ENCODE measurements at places on chromosomes 2 and 18.

DNA sequence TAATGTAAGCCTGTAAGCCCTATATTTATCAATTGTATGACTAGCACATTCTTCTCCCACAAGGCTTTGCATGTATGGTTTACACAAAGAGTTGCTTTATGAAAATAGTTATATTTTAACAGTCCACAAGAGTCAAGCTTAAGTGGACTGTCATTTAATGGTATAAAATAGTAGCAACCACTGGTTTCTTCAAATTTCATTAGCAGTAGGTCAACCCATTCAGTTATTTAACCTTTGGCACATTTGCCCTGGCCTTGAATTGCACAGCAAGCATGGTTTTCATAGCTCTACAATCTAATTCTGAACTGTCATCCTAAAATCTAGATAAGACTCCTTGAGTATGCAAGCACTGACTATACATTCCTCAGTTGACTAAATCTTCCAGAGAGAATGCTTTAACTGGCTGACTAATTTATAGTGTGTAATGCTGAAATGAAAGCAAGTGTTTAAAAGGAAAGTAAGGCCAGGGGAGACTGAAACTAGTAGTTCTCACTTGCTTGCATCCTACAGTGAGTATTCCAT is 1.8 kb downstream of the DPP4 start:
- no peak for DNase-seq

DNA sequence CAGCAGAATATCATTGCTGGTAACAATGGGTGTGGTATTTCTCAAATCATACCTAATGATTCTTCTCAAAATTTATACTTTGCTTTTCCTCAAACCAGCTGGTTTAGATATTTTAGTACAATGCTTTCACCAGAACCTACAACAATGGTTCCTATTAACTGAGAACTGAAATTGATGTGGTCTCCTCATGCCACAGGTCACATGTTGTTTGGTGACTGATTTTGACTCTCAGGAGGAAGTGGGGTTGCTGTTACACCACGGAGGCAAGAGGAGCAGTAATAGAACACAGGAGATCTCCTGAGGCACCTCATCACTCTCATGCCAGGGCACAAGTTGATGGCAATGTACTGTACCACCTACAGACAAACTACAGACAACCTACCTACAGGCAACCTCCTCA is 3.0 kb upstream of the CEP68 start:
- DNase-seq, result no peak

DNA sequence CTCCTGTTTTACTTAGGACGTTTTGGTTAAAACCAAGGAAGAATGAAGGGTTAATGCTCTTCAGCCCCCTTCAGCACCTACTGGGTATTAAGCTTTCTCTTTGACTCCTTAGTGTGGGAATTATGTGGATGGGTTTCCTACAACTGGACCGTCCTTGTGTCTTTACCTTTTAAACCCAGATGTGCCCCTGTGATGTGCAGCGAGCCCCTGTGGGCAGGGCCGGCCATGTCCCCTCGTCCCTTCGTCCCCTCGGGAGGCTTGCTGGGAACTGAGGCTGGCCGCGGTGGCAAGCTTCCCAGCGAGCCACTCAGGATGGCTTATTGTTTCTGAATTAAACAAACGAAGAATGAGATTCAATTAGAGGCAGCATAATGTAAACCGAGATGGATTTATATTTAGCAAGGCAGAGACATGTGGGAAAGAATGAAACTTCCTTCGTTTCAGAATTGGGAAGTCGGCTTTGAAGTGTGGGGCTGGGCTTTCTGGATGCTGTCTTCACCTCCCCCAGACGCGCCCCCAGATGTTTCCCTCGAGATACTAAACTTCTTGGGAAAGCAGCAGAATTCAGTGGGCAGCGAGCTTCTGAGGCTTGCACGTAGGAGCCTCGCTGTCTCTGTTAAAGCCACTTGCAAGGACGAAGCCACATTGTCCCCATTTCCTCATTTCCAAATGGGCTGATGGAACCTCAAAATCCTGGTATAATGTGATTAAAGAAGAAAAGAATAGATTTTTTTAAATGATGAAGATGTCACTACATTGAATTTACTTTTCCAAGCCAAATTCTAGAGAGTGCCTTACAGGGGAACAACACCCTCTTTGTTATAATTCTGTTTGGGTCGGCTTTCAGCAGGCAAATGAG is 146.0 kb downstream of the VAPA start:
- DNase-seq, result peak; percentile 48

DNA sequence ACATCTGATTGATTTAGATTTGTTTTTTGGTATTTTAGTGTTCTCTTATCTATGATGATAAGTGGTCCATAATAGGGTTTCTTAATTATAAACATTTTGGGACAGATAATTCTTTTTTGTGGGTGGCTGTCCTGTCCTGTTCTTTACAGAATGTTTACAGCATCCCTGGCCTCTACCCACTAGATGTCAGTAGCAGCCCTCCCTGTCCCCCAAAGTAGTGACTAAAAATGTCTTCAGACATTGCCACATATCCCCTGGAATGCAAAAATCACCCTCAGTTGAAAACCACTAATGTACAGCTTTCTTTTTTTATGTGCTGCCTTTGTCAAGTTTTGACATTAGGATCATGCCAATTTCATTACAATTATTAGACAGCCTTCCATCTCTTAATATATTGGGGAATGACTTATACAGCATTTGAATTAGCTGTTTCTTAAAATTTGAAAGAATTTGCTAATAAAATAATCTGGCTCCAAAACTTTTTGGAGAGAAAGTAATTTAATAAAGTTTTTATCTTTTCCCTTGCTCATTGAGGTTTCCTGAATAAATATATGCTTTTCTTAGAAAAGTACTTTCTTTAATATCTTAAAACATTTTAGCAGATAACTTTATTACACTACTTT is 19.5 kb downstream of the WIPF1 start:
- peak; percentile 71 for DNase-seq

DNA sequence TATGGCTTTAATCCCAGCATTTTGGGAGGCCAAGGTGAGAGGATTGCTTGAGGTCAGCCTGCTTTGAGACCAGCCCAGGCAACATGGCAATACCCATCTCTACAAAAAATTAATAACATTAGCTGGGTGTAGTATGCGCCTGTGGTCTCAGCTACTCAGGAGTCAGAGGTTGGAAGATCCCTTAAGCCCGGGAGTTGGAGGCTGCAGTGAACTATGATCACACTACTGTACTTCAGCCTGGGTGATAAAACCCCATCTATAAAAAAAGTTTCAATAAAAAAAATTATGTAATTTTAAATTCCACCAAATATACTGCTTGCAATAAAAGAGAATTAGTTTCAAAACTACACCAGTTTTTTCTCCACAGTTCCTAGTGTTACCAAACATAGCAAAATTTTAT is 23.3 kb upstream of the CACNB4 start:
- DNase-seq, result no peak

GRCh38 chr2:128402911-128403670 is 84.4 kb upstream of the HS6ST1 start:
- DNase-seq, result no peak

GRCh38 chr2:206392118-206392517 is 51.2 kb upstream of the ADAM23 start:
- DNase-seq, result no peak

DNA sequence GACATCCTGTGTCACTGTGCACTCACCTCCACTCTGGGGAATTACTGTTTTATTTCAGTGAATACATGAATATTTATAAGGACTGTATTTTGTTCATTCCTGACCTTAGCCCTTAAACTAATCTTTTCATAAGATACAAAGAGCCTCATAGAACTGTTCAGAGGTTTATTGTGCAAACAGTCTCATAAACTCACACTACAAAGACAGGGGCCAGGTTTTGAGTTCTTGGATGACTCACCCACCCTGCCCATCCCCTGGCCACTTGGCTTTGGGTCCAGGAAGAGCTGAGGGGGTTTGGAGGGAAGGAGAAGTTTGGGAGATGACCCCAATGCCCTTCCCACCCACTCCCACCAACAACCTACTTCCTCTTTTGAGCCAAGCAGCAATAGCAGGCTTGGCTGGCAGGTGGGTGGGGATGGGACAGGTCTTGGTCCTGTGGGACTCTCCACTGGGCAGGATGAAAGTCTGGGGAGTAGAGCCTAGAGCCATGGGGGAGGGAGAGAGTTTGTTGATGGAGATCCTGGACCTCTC is 43.1 kb upstream of the IL1R2 start:
- no peak for DNase-seq

- no peak for DNase-seq
Measured at GRCh38 chr2:128557069-128557468, 238.4 kb upstream of the HS6ST1 start.

DNA sequence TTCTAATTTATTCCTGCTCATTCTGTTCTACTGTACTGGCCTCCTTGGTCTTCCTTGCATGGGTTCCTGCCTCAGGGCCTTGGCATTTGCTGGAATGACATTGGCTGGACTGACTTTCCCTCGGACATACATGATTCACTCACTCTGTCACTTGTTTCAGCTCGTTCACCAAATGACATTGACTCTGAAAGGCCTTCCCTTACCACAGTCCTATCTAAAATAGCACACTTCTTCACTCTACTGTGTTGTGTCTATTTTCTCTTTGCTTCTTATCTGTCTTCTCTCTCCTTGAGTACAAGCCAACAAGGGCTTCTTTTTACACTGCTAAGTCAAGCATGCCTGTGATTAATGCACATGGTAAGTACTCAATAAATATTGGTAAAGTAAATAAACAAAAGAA is 65.6 kb downstream of the SCG2 start:
- no peak for DNase-seq

DNA sequence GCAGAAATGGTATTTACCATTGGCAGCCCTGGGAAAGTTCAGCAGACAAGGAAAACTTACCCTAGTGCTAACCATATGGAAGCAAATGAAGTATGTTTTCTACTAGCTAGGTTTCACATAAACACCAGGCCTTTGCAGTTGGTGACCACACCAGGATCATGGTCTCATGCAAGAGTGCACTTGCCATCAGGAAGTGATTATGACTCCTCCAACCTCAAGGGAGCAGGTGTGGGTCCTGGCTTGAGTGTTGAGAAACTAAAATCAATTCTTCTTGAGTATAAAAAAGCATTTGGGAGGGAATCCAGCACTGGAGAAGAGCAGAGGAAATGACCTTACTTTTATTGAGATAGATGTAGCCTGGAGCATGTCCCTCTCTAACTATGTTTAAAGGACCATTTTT is 56.8 kb upstream of the SPAG16 start:
- DNase-seq, result no peak

DNA sequence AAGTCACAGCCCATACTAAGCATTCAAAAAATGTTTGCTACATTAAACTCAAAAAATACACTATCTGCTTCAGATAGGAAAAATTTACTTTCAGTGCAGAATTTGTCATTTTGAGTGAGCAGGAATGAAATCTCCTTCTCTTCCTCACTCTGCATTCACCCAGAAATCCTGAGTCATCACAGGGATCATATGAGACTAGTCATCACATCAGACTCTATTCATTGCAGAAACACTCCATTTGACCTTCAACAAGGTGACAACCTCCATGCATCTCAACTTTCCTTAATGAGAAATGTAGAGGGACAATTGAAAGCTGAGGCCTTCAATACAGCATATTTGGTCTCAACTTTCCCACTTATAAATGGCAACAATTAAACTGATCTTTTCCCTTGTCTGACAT is 130.4 kb upstream of the CYP26B1 start:
- no peak for DNase-seq

Measured in midbrain (tissue), 1 donor.